ENCODE measurements at places on chromosomes 2 and 18. TPM values are rescaled to one million over a fixed set of nuclear protein-coding genes. Genes with fewer than 3 reads are reported as not detected.

Gene MYO5B
- total RNA-seq, result 28.5 TPM

Gene XIRP2
- 0.06 TPM for total RNA-seq

Gene CDH2
- total RNA-seq, result 125 TPM

Gene ALK
- 1.2 TPM for total RNA-seq

Gene TCF23
- not detected for total RNA-seq

Gene RALB
- total RNA-seq, result 132 TPM

Gene TXNDC2
- total RNA-seq, result 3.6 TPM

Gene UGT1A5
- not detected for total RNA-seq
